Kasumi-1 (cell line): ENCODE measurements at places on chromosomes 13 and 19.
A peak's percentile ranks its signal among the peaks of the same experiment; 100 is the strongest.

- no peak for DNase-seq
Observed at GRCh38 chr13:104270731-104271130, 1204.5 kb upstream of the SLC10A2 start.

- no peak for DNase-seq
Observed at GRCh38 chr19:7360393-7360984, 11.8 kb downstream of the ARHGEF18 start.

- no peak for DNase-seq
Observed at GRCh38 chr13:24613755-24614154, 66.5 kb upstream of the ATP12A start.

- no peak for DNase-seq
Observed at GRCh38 chr13:93834051-93834450, 607.4 kb downstream of the GPC6 start.

GRCh38 chr19:43551399-43552197, 18.6 kb downstream of the ZNF575 start:
- DNase-seq: no peak

DNA sequence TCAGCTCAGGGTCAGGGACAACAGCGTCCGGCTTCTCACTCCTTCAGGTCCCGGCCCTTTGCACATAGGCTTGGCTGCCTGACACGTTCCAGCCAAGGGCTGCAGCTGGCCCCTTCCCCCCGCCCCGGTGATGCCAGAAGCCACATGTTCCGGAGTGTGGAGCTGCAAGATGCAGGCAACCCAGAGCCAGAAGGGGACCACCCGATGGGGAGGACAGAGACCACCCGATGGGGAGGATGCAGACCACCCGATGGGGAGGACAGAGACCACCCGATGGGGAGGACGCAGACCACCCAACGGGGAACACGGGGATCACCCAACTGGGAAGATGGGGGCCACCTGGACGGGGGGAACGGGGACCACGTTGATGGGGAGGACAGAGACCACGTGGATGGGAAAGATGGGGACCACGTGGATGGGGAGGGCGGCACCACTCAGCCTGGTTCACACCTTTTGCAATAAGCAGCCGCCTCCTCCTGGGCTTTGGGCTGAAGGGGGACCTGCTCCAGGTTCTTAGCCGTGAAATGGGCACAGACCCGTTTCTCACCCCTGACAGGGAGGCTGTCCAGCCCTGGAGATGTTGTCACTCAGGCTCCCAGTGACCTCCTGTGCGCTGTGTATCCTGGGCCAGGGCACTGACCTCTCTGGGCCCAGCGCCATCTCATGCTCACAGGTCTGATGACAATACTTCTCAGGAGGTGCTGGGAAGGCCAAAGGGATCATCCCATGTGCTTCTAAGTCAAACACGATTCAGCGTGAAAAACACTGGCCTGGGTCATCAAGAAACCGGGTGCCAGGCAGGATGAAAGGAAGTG, 34.5 kb downstream of the C13orf46 start:
- DNase-seq: no peak

- DNase-seq: no peak
Observed at GRCh38 chr19:7953576-7953975, 10.1 kb upstream of the TIMM44 start.

GRCh38 chr13:93736081-93736480, 509.5 kb downstream of the GPC6 start:
- no peak for DNase-seq

DNA sequence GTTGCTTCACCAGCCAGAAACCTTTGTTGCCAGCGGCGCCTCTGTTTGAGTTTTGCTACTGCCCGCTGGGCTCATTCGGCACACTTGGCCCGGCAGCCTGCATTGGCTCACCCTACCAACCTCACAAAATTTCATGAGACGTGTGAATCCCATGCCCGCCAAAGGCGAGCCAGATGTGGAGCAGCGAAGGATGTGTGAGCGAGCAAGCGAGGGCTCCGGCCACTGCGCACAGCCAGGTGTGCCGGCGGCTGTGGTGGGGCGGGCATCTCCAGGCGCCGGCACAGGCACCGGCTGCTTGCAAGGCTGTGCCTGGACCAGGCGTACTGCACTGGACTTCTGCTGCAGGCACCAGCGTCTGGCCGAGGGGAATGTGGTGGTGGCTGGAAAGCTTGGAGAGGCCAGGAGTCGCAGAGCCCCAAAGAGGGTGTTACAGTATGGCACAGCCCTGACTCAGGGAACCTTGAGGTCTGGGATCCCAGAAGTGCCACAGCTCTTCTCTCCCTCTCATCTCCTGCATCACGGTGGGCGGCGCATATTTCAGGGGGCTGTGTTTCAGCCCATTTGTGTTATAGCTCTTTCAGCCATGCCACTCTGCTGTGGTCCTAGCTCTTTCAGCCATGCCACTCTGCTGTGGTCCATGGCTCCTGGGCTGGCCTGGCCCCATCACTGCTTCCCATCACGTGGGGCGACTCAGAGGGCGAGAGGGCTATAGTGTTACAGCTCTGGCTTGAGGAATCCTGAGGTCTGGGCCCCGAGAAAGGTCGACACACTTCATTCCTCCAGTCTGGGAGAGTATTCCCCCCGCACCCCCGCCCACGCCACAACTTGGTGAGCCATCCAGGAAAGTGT, 592.0 kb upstream of the SLITRK5 start:
- DNase-seq: no peak

GRCh38 chr19:952680-953444, 27.0 kb downstream of the ARID3A start:
- peak; percentile 6 for DNase-seq

GRCh38 chr19:36128392-36128736, 11.5 kb upstream of the CAPNS1 start:
- DNase-seq: peak; percentile 85

DNA sequence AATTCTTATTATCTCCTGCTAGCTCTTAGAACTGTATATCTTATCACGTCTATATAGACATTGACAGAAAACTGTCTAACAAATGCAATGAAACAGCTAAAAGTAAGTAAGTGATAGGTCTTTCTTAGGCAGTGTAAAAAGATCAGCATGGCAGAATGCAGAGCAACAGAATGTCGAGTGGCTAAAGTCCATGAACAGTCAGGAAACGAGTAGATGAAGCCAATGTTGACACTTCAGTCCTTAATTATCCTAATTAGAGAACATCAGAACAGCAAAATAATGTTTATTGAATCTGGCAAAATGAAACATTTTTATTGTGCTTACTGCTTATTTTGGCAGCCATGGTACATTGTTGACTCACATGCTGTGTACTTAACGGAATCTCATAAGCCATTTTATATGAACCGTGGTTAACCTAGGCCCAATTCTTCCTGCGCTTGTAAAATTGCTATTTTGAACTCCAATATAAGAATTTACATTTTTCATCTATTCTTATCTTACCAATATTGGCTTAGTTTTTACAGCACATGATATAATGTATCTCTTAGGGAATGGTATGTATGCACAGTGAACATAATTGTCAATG, 748.1 kb downstream of the DACH1 start:
- no peak for DNase-seq

DNA sequence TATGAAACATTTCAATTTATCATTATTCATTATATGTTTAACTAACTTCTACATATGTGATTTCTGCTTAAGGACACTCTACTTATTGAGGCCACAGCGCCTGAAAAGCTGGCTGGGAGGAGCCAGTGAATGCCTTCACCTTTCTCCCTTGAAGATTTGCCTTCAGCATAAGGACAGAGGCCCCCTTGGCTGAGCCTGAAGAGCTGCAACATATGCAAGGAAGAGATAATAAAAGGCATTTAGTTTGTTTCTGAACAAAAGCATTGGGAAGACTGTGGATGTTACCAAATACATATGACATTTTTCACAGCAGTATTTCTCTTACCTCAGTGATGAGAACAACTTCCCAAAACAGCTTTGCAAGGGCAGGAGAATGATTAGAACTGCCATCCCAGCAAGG, 92.1 kb downstream of the ABCC4 start:
- DNase-seq: no peak
